ENCODE measurements at places on chromosomes 11 and 22. TPM values are rescaled to one million over a fixed set of nuclear protein-coding genes. Genes with fewer than 3 reads are reported as not detected.

The SYCE3 gene
- total RNA-seq = not detected

The C11orf97 gene
- total RNA-seq = not detected

The FAM83F gene
- total RNA-seq = not detected

The PCSK7 gene
- 48.4 TPM for total RNA-seq

The MS4A6E gene
- not detected for total RNA-seq

The ESRRA gene
- 35.2 TPM for total RNA-seq

The ETS1 gene
- total RNA-seq = 90.3 TPM

The FGF3 gene
- not detected for total RNA-seq

The LIF gene
- total RNA-seq = 0.49 TPM

All from mammary microvascular endothelial cell (primary cell).